Left ventricle myocardium inferior (tissue), 1 donor: ENCODE measurements at places on chromosomes 6 and 20.

DNA sequence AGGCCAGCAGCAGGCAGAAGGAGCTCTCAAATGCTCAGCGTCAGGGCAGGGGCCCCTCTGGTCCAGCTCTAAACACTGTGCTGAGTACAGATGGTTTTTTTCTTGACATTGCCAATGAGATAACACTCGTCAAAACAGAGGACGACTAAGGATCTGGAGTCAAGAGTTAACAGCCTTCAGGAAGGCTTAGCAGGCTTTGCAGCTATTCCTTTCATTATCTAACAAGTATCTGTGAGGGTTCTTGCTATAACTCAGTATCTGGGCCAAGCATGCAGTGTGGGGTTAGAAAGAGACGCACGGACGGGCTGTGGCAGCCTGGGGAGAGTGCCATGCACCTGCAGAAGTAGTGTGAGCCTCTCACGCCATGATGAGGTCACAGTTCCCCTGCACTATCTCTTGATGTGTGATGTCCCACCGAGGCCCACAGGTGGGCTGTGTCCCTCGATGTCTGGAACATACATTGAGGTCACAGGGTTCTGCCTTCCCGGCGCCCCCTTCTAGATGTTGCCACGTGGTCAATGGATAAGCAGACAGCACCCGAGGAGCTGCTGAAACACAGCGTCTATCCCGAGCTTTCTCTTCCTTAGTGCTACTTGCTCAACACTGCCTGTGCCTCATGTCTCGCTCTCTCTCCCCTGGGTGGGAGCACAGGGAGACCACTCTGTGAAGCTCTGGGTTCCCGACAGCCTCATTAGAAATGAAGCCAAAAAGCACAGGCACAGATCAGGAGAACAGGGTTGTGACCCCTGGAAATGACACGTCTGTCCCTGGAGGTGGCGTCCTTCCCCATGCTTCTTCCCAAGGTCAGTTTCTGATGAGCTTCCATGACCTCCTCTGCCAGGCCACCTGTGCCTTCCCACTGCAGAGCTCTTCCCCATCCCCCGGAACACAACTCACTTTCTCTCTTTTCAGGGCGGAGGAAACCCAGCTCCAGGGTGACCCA, 85.5 kb upstream of the RPS6KA2 start:
- DNase-seq = no peak

GRCh38 chr6:166228839-166229528, 61.3 kb upstream of the TBXT start:
- DNase-seq = no peak

DNA sequence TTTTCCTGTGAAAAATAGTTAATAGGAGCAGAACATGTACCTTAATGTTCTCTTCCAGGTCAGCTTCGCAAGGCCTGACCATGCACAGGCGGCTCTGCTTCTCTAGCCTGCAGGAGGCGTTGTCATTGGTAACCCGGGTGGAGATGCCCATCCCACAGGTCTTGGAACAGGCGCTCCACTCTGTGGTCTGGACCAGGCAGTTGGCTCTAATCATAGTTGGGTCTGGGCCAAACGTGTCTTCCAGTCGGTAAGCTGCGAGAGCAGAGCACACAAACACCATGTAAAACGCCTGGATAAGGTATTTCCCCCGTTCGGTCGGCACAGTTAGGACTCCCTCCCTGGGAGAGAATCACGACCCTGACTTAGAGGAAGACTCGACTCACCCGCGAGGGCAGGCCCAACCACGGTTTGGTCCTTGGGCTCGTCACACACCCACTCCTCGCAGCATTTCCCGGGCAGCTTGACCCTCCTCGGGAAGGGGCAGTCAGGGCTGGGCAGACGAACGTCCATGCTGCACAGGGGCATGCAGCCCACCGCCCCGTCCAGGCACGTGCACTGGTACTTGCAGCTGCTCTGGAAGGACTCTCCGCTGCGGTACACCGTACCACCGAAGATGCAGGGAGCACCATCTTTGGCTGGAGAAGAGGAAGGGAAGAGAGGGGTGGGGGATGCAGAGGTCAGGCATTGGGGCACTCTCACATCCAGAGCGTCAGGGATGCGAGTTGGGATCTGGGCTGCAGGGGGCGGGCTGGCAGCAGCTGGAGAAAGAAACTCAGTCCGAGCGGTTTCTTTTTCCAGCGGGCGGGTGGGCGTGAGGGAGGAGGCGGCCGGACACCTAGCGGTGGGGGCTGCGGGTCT, 1.0 kb downstream of the CCN2 start:
- peak; percentile 76 for DNase-seq

DNA sequence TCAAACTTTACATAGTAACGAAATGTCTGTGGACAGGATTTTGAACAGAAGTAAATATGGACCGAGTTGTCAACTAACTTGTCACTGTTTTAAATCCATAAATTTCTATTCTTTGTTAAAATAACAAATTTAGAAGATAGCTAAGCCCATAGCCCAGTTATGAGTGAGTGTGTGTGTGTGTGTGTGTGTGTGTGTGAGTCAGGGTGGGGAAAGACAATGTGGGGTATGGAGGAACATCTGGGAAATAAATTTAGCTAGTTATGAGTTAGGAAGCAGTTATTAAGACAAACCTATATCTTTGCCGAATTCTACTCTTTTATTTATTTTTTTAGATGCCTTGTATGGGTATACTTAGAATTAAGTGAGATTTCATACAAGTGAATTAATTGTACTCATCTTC, 9.0 kb downstream of the TPBG start:
- no peak for DNase-seq

GRCh38 chr20:62616728-62617621, 25.3 kb upstream of the SLCO4A1 start:
- DNase-seq = peak; percentile 75

DNA sequence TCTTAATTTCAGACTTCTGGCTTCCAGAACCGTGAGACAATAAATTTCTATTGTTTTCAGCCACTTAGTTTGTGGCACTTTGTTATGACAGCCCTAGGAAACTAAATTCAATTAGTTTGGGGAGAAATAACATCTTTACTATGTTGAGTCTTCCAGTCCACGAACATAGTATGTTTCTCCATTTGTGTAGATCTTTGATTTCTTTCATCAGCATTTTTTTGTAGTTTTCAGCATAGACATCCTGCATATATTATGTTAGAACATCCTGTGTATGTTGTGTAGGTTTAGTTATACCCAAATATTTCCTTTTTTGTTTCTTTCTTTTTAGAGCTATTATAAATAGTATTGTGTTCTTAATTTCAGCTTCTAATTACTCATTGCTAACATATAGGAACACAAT, 18.0 kb upstream of the HMGA1 start:
- DNase-seq = no peak

DNA sequence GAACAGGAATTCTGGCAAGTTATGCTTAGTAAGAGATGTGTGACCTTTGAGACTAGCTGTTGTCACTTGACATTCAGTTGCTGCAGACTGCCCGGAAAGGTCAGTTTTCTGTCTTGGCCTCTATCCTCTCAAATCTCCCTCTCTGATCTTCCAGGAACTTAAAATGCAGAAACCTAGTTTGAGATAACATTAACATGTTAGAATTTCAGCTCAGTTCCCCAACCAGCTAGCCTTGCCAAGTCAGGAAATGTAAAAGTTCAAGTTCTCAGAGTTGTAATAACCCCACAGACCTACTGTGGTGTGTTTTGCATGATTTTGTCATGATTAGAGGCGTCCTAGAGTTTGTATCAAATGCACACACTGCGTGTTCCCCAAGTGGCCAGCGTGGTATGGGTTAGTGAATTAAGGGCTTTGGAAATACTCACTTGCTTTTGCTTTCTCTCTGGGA, 46.6 kb downstream of the DUSP22 start:
- no peak for DNase-seq

- no peak for DNase-seq
These were observed 23.0 kb downstream of the SLC35D3 start for GRCh38 chr6:136945072-136945471.

DNA sequence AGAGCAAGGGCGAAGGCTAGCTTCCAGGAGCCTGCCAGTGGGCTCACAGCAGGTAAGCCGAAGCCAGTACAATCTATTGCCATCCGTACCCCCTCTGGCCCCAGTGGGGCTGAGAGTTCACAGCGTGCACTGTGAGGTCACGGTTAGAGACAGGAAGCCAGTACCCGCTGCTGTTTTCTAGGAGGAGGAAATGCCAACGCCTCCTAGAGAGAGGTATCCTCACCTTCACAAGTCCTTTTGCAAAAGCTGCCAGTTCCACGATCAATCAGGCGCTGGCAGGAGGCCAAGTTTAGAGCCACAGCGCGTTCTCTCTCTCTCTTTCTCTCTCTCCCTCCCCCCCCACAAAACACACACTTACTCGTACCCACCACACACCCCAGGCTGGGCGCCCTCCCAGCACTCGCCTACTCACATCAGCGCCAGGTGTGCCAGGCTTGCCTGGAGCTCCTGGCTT, 22.5 kb downstream of the COL9A1 start:
- DNase-seq = no peak

DNA sequence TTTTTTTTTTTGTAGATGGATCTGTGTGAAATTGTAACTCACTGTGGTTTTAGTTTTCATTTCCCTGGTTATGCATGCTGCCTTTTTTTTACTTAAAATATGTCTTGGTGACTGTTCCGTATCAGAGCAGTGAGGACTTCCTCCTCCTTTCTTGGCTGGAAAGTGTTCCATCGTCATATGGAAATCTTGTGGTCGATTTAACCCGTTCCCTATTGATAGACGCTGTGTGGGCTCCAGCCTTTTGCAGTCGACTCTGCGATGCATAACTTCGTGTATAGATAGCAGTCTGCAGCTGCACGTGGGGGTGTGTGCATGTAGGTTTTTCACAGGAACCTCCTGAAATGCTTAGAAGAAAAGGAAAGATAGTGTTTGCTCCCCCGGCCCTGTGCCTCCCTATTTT, 28.1 kb upstream of the PNPLA1 start:
- DNase-seq = no peak

GRCh38 chr6:3139090-3139903, 18.0 kb downstream of the TUBB2A start:
- peak; percentile 50 for DNase-seq

DNA sequence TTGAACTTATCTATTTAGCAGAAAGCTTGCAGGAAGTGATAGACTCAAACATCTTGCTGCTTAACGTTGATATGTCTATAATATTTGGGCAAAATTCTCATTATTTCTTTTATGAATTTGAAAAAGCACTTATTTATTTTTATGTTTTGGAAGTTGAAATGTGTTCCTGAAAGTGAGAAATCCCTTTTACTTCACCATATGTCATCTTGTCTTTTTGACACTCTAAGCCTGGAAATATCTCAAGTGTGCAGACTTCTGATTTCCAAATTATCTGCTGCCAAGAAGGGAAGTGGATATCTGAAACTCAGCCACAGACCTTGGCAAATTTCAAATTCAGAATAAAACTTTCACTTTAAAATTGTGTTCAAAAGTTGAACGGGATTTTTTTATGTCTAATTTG, 368.7 kb upstream of the MANEA start:
- no peak for DNase-seq

GRCh38 chr6:157346373-157346772, 23.1 kb upstream of the TMEM242 start:
- DNase-seq = no peak
